T-cell (primary cell): ENCODE measurements at places on chromosomes 11 and 22. TPM values are rescaled to one million over a fixed set of nuclear protein-coding genes. Genes with fewer than 3 reads are reported as not detected.
A peak's percentile ranks its signal among the peaks of the same experiment; 100 is the strongest.

Gene SEPTIN3
- total RNA-seq = 0.10 TPM

Gene SERHL2
- total RNA-seq = 1.6 TPM

Gene DCHS1
- 10.4 TPM for total RNA-seq

Gene PRG3
- not detected for total RNA-seq

Gene MMP11
- total RNA-seq = 3.3 TPM

Gene A4GALT
- total RNA-seq = 0.60 TPM

Gene OR11H1
- not detected for total RNA-seq

Gene BAIAP2L2
- total RNA-seq = 1.3 TPM

DNA sequence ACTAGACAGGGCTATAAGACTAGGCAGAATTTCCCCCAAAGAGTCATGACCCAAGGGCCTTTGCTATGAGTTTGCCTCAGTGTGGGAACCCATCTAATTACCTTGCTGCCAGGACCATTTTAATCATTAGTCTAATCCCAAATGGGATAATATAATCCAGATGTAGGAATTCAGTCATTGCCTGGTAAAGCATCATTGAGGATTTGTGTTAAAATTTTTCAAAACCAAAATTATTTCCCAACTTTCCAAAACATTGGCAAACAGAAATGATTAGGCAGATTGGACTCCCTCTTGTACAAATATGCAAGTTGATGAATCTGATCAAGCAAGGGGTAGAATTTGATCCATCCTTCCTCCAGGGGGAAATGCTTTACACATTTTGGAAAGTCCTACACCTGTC lies 16.2 kb upstream of the MMP13 start:
- no peaks in the 10 kb centered on the region for H3K36me3 ChIP-seq
- peaks cover 3% of the 10 kb centered on the region for H3K27me3 ChIP-seq
- no peaks in the 10 kb centered on the region for H3K4me1 ChIP-seq

DNA sequence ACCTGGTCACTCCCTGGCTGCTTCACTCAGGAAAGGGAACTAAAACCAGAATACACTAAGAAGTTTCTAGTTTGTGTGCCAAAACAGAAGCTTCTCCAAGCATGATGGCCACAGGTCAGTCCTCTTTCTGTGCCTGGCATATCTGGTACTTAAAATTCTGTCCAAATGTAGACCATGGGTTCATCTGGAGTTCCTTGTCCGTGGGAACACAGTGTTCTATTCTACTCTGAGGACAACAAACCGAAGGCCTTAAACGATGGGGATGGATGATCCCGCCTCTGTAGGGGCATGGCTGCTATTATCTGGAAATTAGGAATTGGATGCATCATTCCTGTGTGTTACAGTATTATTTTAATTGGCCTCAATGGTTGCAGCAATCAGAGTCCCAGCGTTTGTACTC lies 6.1 kb upstream of the DLAT start:
- no peak for DNase-seq
- H3K36me3 ChIP-seq = no peaks in the 10 kb centered on the region
- H3K27me3 ChIP-seq = no peaks in the 10 kb centered on the region
- no peak overlapping the region for H3K4me3 ChIP-seq
- no peaks in the 10 kb centered on the region for H3K4me1 ChIP-seq

GRCh38 chr11:103662880-103663279 lies 373.6 kb upstream of the DDI1 start:
- H3K27ac ChIP-seq = no peak overlapping the region
- no peak overlapping the region for H3K4me3 ChIP-seq

DNA sequence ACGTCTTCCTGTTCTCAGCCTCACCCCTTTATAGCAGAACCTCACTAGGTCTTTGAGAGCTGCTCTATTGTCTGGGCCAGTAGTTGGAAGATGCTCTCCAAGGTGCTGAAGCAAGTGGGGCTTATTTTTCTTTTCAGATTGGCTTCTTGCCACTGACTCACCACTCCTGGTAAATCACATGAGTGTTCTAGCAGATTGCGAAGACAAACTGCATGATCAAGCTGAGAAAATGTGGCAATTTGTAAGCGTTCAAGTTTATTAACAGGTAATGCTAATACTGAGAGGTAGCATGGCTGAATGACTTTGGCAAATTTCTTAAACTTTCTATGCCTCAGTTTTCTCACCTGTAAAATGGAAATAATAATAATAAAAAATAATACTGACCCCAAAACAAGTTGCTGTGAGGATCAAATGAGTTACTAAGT lies 59.2 kb downstream of the CACNG2 start:
- H3K27me3 ChIP-seq = no peaks in the 10 kb centered on the region
- no peaks in the 10 kb centered on the region for H3K36me3 ChIP-seq
- no peak for DNase-seq
- no peak overlapping the region for H3K27ac ChIP-seq
- no peaks in the 10 kb centered on the region for H3K4me1 ChIP-seq

DNA sequence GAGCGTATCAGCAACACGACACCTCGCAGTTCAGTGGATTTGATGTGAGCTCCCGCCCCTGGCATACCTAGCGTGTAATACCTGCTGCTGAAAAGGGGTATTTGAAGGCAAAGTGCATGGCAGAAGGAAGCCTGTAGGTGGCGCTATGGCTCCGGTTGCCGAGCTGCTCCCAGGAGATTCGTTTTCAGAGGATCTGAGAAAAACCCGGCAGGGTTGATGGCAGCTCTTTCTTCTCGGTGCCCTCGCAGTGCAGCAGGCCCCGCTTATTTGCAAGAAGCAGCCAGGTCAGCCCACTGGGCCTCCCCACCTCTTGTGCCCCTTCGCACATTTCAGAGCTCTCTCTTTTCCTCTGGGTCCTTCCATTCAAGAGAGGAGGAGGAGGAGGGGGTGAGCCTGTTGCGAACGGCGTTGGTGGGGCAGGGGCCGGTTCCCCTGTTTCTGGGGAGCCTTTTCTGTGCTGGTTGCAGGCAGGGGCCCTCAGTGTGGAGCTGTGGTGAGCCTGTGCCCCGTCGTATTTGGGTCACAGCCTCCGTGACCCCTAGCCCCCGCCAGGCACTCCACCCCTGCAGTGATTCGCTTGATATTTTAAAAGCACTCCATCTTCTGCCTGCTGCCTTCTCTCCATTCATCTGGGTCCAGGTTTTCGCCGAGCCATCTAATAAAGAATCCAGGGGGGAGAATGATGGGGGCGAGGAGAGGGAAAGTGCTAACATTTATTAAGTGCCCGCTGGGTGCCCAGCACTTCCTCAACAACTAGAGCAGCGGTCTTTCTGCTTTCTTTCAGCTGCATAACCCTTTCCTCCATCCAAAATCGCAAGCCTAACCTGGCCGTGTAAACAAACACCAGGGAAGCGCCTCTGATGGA lies 85.3 kb upstream of the SYT13 start:
- H3K4me3 ChIP-seq = peak overlapping the region; percentile 18
- peaks cover 40% of the 10 kb centered on the region for H3K27me3 ChIP-seq
- no peak overlapping the region for H3K27ac ChIP-seq
- no peaks in the 10 kb centered on the region for H3K36me3 ChIP-seq

DNA sequence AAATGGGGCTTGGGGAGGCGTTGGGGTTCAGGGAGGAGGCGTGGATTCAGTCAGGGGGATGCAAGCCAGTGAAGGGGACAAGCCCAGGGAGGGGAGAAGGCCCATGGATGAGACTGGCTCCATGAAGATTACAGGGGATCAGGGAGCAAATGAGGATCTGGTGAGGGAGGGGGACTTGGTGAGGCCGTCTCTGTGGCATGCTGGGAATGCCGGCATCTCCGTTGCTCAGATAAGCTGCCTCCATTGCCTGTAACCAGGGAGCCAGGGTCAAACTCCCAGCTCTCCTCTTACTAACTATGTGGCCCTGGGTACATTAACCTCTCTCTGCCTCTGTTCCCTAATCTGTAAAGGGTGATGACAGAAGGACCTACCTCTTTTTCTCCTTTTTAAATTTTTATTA lies 38.7 kb downstream of the TPBGL start:
- H3K27ac ChIP-seq = no peak overlapping the region
- no peak for DNase-seq
- H3K36me3 ChIP-seq = peaks cover 16% of the 10 kb centered on the region
- no peak overlapping the region for H3K4me3 ChIP-seq
- H3K27me3 ChIP-seq = no peaks in the 10 kb centered on the region
- H3K4me1 ChIP-seq = peaks cover 59% of the 10 kb centered on the region

DNA sequence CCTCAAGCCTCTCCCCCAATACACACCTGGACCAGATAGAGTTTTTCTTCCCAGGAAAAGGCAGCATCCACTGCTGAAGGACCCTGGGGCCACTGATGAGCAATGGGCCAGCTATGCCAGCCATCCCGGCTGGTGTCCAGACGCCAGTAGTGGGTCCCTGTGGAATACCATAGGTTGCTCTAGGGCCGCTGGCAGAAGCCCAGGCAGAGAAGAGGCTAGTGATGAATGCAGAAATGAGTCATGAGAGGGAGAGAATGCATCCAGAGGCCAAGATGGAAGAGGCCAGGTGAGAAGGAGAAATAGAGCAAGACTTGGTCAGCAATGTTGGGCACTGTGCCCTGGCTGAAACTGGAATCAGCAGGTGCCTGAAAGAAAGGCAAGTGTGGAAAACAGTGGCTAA lies 8.9 kb downstream of the HPX start:
- no peak for DNase-seq
- H3K4me3 ChIP-seq = no peak overlapping the region
- H3K36me3 ChIP-seq = no peaks in the 10 kb centered on the region
- H3K4me1 ChIP-seq = no peaks in the 10 kb centered on the region

- H3K27me3 ChIP-seq = no peaks in the 10 kb centered on the region
- no peak overlapping the region for H3K27ac ChIP-seq
Measured at GRCh38 chr22:29570456-29570855, 10.5 kb downstream of the NIPSNAP1 start.

- H3K4me1 ChIP-seq = no peaks in the 10 kb centered on the region
- no peak for DNase-seq
- peaks cover 68% of the 10 kb centered on the region for H3K36me3 ChIP-seq
- H3K27ac ChIP-seq = no peak overlapping the region
Measured at GRCh38 chr22:20761536-20761935, 12.4 kb upstream of the SERPIND1 start.

DNA sequence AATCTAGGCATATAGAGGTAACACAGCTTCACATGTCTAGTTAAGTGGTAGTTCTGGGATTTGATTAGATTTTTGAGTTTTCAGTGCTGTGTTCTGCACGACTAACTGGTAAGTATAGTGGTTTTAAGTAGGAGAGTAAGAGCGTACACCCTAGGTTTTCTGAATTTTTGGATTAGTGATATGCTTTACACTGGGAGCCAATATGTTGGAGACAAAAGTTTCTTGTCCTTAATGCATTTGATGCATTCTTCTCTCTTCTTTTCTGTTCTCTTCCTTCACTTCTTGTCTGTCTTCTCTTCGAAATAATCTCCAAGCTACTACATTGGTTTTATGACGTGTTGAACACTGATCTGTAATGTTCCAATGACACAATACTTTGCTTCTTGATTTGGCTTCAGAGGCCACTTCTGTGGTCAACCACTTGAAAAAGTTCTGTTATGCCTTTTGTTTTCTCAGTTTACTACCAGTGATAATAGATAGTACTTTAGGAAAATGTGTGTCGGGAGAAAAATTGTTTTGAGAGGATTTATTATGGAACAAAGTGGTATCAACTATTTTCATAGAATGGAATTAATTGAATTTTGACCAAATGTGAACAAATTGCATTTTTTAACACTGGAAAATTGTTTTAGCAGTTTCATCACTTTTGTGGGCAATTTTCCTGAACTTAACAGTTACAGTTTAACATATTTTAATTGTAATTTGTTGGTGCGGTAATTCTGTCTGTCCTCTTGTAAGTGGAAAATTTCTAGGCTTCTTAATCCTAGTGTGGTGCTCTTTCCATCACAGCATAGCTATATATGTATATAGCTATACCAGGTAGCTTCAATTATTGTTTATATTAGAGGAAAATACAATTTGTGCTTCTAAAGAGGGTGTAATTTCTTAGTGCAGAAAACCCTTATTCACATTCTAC lies 2.6 kb downstream of the PDE3B start:
- H3K4me1 ChIP-seq = peaks cover 15% of the 10 kb centered on the region
- H3K4me3 ChIP-seq = peak overlapping the region; percentile 97
- H3K27me3 ChIP-seq = no peaks in the 10 kb centered on the region

DNA sequence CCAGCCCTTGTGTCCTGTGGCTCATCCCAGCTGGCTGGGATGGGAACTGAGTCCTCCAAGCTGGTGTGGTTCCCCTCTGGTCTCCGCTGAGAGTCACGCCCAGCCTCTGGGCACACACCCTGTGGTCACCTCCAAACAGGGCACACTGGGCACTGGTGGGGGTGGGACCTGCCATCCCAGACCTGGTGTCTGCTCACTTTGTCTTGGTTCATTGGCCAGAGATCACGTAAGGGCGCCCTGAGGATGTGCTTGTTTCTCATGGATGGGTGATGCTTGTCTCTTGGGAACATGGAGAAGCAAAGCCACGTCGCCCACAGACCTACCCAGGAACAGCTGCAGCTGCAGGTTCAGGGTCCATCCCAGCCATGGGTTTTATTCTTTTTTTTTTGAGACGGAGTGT lies 43.1 kb downstream of the LRP5 start:
- H3K27ac ChIP-seq = no peak overlapping the region
- no peak overlapping the region for H3K4me3 ChIP-seq
- H3K36me3 ChIP-seq = no peaks in the 10 kb centered on the region
- H3K4me1 ChIP-seq = no peaks in the 10 kb centered on the region
